ENCODE measurements at places on chromosomes 2 and 18. TPM values are rescaled to one million over a fixed set of nuclear protein-coding genes. Genes with fewer than 3 reads are reported as not detected.

The FBXO11 gene
- 35.8 TPM for total RNA-seq

The LYPD6 gene
- 0.25 TPM for total RNA-seq

The POTEI gene
- total RNA-seq: not detected

The MBD2 gene
- 43.0 TPM for total RNA-seq

- H3K27ac ChIP-seq: no peak overlapping the region
- no peaks in the 10 kb centered on the region for H3K36me3 ChIP-seq
- H3K27me3 ChIP-seq: no peaks in the 10 kb centered on the region
- H3K4me1 ChIP-seq: peaks cover 14% of the 10 kb centered on the region
- H3K4me3 ChIP-seq: no peak overlapping the region
Observed at GRCh38 chr2:160299540-160299939, 99.5 kb upstream of the ITGB6 start.

- no peak overlapping the region for H3K4me3 ChIP-seq
- H3K27ac ChIP-seq: no peak overlapping the region
- no peak for DNase-seq
- no peaks in the 10 kb centered on the region for H3K36me3 ChIP-seq
- no peaks in the 10 kb centered on the region for H3K4me1 ChIP-seq
- H3K27me3 ChIP-seq: no peaks in the 10 kb centered on the region
Observed at GRCh38 chr2:59798687-59799232, 754.7 kb downstream of the BCL11A start.

DNA sequence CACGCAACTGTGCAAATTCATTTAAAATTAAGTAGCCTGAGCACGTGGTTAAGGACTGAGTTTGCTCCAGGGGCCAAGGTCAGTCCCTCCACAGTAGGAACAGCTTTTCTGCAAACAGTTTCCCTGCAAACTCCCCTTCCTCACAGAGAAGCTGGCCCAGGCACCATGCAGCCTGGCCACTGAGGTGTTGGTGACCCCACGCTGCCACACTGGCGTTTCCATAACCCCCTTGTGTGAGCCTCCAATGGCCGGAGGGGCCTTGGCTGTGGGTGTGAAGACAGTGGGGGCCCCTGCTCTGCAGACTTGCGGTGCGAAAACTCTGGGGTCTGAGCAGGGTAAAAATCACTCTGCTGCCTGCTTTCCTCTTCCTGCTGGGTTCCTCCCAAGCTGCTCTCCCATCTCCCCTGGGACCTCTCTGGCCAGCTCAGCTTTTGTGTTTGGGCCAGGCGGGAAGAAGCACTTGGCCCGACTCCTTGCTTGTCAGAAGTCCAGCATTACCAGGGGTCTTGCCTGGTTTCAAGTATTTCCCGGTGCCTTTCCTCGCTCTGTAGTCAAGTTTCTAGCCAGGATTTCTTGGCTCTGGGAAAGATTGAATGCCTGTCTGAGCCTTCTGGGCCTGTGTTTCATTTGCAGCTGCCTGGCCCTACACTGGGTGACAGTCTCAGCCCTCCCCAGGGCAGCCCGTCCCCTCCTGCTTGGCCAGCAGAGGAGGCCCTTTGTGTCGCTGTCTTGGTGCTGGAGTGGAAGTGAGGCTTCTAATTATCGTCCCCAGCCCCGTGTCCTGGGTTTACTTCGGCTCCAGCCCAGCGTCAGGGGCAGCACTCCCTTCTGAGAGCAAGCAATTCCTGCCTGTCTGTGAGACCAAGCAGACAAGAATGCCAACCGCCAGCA lies 131.4 kb upstream of the SLC1A4 start:
- DNase-seq: no peak
- no peaks in the 10 kb centered on the region for H3K36me3 ChIP-seq
- H3K27ac ChIP-seq: peak overlapping the region; percentile 92
- H3K27me3 ChIP-seq: no peaks in the 10 kb centered on the region

DNA sequence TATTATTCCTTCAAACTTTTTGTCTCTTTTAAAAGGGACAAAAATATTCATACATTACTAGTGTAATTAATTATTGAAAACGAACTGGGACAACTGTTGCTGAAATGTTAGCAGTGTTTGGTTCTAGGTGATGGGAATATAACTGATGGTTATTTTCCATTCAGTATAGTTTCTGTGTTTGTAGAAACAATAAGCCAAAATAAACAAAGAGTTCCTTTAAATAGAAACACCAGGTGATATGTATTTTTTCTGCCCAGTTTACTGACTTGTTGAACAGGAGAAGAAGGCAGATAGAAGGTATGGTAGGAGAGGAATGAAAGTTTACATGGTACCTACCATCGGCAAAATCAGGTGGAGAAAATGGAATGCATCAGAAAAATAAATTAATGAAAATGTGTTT lies 74.2 kb downstream of the LYPD6B start:
- H3K4me1 ChIP-seq: no peaks in the 10 kb centered on the region
- no peak overlapping the region for H3K27ac ChIP-seq
- H3K36me3 ChIP-seq: no peaks in the 10 kb centered on the region
- no peak for DNase-seq
- H3K4me3 ChIP-seq: no peak overlapping the region

DNA sequence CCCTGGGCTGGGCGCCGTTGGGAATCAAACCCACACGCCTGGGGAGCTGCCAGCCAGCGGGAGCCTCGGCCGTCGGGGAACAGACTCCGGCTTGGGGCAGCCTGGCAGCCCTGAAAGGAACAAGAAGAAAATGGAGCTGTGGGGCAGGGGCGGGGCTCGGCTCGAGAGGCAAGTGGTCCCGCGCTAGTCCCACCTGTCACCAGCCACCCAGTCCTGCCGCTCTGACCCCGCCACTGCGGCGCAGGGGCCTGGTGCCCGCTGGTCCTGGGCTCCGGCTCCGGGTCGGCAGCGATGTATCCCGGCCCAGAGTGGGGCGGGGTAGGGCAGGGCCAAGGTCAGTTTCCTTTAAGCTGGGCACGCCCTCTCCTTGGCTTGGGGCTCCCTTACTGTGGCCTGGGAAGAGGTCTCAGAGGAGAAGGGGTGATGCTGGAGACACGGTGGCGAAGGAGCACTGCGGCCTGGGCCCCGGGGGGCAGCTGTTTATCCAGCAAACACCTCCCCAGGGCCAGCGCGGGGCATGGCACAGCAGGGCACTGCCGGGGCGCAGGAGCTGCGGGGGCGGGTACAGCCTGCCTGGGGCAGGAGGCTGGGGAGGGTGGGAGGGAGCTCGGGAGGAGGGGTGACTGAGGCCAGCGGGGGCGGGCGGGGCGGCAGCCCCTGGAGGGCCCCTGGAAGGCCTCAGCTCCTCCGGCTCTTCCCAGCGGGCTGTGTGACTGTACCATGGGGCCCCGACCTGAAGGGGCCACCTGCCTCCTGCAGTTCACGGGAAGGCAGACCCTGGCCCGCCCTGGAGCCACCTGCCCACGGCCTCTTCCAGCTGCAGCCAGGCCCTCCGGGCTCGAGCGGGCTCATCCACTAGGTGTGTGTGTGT lies 15.6 kb downstream of the ODC1 start:
- no peaks in the 10 kb centered on the region for H3K36me3 ChIP-seq
- H3K27ac ChIP-seq: no peak overlapping the region
- peak overlapping the region; percentile 42 for H3K4me3 ChIP-seq

- H3K4me3 ChIP-seq: no peak overlapping the region
- no peak for DNase-seq
- no peaks in the 10 kb centered on the region for H3K36me3 ChIP-seq
- peak overlapping the region; percentile 22 for H3K27ac ChIP-seq
- H3K27me3 ChIP-seq: no peaks in the 10 kb centered on the region
Observed at GRCh38 chr2:159052157-159052601, 83.7 kb downstream of the TANC1 start.

DNA sequence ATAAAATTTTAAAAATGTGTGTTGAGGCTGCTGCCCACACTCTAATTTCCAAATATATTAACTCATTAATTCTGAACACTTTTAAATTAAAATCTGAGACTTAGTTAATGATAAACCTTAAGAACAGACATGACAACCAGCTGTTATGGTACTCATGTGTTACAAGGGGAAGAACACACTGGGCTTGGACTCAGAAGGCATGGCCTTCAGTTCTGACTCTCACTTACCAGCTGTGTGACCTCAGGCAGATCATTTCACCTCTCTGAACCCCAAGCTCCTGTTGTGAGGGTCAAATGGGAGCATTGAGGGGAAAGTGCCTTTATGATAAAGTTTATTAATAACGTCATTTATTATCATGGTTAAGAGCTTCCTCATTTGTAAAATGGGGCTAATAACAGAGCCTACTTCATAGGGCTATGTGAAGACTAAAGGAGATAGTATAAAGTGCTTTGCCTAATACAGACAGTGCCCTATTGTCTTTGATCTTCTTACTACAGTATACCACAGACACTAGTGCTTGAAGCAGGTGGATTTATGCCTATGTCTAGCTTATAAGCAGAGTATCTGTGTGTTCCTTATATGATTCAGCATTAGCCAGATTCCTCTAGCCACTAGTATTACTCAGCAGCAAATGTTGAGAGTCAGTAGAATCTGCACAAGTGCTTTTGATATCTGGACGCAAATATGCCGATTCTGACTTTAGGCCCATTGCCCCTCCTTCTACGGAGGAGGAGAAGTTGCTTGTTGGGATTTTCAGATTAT lies 99.6 kb downstream of the SGPP2 start:
- H3K36me3 ChIP-seq: no peaks in the 10 kb centered on the region
- no peak overlapping the region for H3K27ac ChIP-seq
- no peaks in the 10 kb centered on the region for H3K4me1 ChIP-seq
- no peak for DNase-seq

- peak overlapping the region; percentile 82 for H3K4me3 ChIP-seq
- H3K36me3 ChIP-seq: no peaks in the 10 kb centered on the region
- H3K27ac ChIP-seq: peak overlapping the region; percentile 98
- no peak for DNase-seq
- peaks cover 45% of the 10 kb centered on the region for H3K4me1 ChIP-seq
Observed at GRCh38 chr2:11343368-11343649, 1.1 kb downstream of the ROCK2 start.

DNA sequence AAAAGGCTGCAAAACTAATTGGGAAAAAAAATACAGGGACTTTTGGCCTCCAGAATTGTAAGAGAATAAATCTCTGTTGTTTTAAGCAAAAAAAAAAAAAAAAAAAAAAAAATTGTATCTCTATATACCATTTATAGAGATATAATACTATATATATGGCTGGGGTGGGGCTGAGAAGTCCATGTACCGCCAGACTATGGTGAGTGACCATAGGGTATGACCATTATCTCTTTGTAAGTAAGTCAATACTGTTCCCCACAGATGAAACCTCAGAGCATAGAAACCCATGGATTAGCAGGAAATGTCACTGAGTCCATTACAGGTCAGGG lies 117.1 kb upstream of the MCFD2 start:
- H3K27ac ChIP-seq: peak overlapping the region; percentile 91
- H3K36me3 ChIP-seq: peaks cover 34% of the 10 kb centered on the region
- DNase-seq: no peak
- H3K27me3 ChIP-seq: no peaks in the 10 kb centered on the region
- H3K4me1 ChIP-seq: peaks cover 53% of the 10 kb centered on the region
- H3K4me3 ChIP-seq: no peak overlapping the region

- H3K27me3 ChIP-seq: no peaks in the 10 kb centered on the region
- no peak overlapping the region for H3K4me3 ChIP-seq
- no peak for DNase-seq
Observed at GRCh38 chr18:45860971-45861370, 35.5 kb downstream of the SIGLEC15 start.

DNA sequence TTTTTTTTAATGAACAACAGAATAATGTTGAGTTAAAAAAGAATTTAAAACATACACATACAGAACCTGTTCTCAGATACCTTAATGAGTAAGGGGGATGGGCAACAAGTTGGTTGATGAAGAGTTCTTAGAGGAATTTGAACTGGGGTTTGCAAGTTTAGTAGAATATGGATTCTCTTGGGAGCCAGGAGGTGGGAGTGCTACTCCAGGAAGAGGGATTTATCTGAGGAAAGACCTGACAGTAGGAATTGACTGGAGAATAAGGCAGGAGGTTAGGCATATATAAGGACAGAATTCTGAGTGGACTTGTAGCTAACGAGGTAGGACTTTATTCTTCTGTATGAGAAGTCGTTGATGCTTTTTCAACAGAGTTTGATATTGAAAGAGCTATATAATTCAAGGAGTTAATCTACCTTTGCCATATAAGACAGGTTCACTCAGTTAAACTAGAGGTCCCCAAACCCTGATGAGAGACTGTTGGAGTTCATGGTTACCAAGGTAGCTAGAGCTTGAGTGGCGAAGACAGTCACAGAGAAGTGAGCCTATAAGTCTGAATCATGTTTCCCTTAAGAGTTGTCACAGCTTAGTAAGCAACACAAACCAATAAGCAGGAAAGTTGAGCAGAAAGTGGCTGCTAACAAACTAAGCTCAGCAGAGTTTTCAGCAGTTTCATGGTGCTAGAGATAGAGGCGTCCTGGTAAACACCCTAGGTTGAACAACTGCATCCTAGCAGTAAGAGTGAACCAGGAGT lies 88.2 kb downstream of the NCOA1 start:
- peaks cover 28% of the 10 kb centered on the region for H3K4me1 ChIP-seq
- H3K27ac ChIP-seq: no peak overlapping the region

GRCh38 chr2:11553661-11554398 lies 20.0 kb downstream of the GREB1 start:
- no peak overlapping the region for H3K4me3 ChIP-seq
- H3K36me3 ChIP-seq: no peaks in the 10 kb centered on the region
- H3K27ac ChIP-seq: no peak overlapping the region
- peak; percentile 60 for DNase-seq
- no peaks in the 10 kb centered on the region for H3K27me3 ChIP-seq

DNA sequence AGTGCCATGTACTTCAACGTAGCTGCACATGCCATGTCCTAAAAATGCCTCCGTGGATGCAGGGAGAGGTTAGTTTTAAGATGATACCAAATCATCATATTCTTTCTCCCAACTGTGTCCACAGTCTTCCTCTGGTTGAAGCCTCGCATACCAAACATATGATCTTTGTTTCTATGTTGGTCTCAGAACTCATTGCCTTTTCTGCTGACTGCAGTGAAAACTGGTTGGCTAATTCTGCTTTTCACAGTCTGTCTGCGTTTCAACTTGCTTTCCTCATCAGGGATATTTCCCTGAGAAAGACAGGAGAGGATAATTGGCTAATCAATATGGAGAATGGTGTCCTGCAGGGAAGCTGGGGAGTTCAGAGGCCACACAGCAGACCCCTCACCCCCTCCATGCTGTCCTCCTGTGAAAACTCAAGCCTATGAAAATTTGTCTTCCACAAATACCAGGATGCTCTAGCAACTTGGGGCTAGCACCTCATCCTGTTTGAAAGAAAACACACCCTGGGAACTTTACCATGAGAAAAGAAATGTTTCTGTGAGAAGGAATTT lies 192.2 kb upstream of the PXDN start:
- no peak overlapping the region for H3K4me3 ChIP-seq
- no peak overlapping the region for H3K27ac ChIP-seq
- peak; percentile 40 for DNase-seq
- no peaks in the 10 kb centered on the region for H3K4me1 ChIP-seq
- H3K36me3 ChIP-seq: no peaks in the 10 kb centered on the region

- H3K4me1 ChIP-seq: no peaks in the 10 kb centered on the region
- no peak overlapping the region for H3K27ac ChIP-seq
- no peak for DNase-seq
- no peaks in the 10 kb centered on the region for H3K27me3 ChIP-seq
Observed at GRCh38 chr18:24936691-24937090, 415.3 kb downstream of the ZNF521 start.

- no peaks in the 10 kb centered on the region for H3K4me1 ChIP-seq
- no peak overlapping the region for H3K4me3 ChIP-seq
- DNase-seq: no peak
Observed at GRCh38 chr2:111058264-111058663, 62.5 kb upstream of the BCL2L11 start.

Data from vagina (tissue), 2 donors.